ENCODE measurements at places on chromosomes 1 and 21.

- no peak for DNase-seq
Observed at GRCh38 chr1:110627764-110628163, 21.6 kb upstream of the KCNA2 start.

DNA sequence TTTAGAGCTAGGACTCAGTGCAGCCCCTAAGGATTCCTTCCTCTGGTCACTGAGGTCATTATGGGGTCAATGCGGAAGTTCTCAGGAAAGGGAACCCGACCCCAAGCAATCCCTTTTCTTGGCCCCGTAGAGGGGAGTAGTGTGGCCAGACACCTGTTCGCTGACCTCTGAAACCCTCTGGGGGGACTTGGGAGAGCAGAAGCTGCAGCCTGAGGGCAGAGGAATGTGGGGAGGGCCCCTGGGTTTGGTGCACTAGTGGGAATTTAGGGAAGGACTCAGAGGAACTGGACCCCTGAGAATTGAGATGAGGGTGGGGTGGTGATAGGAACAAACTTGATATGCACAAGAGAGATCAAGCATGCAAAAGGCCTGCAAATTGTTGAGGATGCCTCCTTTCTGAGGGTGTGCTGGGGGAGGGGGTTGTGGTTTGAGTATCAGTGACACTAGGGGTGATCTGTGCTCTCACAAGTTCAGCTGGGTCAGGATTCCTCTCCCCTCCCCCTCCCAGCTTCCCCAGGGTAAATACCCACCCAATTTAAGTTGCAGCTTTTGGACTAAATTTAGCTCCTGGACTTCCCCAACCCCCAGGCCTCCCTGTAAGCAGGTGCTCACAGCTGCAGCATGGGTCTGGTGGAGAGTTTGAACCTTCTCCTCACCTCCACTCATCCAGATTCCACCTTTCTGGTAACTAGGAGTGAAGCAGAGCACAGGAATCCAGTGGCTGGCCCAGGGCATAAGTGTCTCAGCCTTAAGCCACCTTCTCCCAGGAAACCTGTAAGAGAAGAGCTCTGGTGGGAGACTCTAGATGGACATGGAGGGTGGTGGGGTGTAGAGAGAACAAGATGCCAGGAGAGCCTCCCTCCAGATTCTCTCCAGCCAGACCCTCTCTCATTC is 13.5 kb downstream of the ADAMTSL4 start:
- DNase-seq = peak; percentile 40

DNA sequence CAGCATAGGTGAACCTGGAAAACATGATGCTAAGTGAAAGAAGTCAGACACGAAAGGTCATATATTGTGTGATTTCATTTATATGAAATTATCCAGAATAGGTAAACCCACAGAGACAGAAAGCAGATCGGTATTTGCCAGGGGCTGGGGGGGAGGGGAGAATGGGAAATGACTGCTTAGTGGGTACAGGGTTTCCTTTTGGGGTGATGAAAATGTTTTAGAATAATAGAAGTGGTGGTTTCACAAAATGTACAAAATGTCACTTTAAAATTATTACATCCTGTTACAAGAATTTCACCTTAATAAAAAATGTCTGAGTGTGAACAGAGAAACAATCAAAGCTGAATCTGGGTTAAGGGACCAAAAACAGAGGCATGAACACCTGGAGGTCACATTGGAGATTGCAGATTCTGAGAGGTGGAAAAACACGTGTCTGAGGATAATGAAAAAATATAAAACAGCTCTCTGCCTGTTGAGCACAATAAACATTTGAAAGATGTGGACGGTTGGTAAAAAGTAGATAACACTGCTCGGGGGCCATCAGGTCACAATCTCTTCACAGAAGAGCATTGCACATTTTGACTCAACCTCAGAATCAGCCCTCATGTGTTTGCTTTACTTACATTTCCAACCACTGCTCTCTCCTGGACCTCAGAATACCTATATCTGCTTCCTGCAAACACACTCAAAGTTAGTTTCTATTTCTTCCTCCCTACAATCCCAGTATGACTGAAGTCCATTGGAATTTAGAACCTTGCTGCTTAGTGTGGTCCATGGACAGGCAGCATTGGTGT is 3.2 kb downstream of the SLAMF6 start:
- no peak for DNase-seq

DNA sequence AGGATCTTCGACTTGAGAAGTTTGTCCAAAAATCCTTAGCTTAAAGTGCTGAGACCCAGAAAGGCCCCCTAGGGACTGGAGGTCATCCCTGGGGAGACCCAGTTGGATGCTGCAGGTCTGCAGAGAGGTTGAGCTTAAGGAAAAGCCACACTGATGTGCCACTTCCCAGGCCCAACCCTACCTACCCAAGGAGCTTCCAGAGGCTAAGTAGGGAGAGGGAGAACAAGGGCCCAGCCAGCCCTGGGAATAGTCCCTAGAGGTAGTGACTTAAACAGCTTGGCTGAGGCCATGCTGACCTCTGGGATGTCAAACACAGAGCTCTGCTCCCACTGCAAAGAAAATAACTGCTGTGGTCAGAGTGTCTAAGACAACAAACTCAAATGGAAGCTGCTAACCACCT is 693.7 kb downstream of the MATN1 start:
- DNase-seq = no peak

- no peak for DNase-seq
Observed at GRCh38 chr1:2646837-2647236, 14.0 kb upstream of the MMEL1 start.

- DNase-seq = no peak
Observed at GRCh38 chr1:905811-906599, 17.7 kb upstream of the SAMD11 start.

All from umbilical cord (tissue), 2 donors.